G401 (cell line): ENCODE measurements at places on chromosomes 5 and 9. TPM values are rescaled to one million over a fixed set of nuclear protein-coding genes. Genes with fewer than 3 reads are reported as not detected.

The EGR1 gene
- total RNA-seq: 0.62 and 4.0 TPM in 2 replicates

DNA sequence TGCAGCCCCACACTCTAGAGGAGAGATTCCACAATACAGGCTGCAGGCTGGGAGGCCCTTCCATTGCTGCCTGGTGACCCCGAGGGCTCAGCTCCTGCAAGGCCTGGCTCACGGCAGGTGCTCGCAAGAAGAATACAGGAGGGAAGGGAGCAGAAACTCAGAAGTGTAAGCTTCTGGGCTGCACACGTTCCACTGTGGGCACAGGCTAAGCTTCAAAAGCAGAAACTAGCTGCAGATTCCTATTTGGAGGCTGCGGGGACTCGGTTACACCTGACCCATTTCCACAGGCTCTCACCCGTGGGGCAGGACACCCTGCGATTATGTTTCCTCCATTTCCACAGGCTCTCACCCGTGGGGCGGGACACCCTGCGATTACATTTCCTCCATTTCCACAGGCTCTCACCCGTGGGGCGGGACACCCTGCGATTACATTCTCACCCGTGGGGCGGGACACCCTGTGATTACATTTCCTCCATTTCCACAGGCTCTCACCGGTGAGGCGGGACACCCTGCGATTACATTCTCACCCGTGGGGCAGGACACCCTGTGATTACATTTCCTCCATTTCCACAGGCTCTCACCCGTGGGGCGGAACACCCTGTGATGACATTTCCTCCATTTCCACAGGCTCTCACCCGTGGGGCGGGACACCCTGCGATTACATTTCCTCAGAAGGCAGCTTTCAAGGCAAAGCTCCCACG, 10.3 kb downstream of the LPCAT1 start:
- no peak for DNase-seq

The PTGR1 gene
- total RNA-seq: 2.4 and 3.0 TPM in 2 replicates

The PAPPA gene
- 0.44 and 0.74 TPM in 2 replicates for total RNA-seq

The IRF1 gene
- 9.2 and 13.4 TPM in 2 replicates for total RNA-seq

GRCh38 chr5:81754621-81755020, 3.7 kb upstream of the SSBP2 start:
- DNase-seq: no peak

GRCh38 chr5:1515921-1516571, 7.7 kb downstream of the LPCAT1 start:
- no peak for DNase-seq

DNA sequence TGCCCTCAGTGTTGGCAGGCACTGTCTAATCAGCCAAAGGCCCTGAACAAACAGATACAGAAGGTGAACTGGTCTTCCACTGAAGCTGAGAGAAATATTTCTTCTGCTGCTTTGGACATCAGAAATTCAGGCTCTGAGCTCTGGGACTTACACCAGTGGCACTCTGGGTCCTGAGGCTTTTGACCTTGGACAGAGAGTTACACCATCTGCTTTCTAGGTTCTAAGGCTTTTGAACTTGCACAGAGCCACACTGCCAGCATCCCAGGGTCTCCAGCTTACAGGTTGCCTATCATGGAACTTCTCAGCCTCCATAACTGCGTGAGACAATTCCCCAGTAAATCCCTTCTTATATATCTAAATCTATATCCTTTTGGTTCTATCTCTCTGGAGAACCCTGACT, 326.7 kb downstream of the MLLT3 start:
- DNase-seq: no peak

DNA sequence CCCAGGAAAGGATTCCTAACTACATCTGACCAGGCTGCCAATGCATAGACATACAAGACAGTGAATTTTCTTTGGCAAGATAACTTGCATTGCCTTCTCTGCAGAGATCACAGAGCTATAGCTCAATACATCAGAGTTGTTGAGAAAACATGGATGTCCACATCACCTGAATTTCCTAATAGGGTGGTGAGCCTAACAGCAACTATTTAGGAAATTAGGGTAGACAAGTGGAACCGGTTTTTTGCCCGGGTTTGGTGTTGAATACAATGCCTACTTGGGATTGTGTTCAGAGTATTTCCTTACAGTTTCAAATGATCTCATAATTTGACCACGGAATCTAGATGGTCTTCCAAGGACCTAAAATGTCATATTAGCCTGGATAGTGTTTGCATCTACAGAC, 262.7 kb downstream of the KIF4B start:
- no peak for DNase-seq

DNA sequence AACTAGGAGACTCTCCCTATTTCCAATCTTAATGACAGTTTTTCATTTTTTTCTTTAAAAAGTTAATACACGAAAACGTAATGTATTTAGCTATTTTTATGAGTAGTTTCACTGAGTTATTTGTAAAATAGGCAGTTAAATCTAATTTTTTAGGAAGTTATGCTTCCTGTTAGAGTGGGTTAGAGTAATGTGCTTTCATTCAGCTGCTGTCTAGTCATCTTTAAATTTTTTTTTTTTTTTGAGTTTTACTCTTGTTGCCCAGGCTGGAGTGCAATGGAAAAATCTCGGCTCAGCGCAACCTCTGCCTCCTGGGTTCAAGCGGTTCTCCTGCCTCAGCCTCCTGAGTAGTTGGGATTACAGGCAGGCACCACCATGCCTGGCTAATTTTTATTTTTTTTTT, 34.0 kb downstream of the CDC42SE2 start:
- no peak for DNase-seq

DNA sequence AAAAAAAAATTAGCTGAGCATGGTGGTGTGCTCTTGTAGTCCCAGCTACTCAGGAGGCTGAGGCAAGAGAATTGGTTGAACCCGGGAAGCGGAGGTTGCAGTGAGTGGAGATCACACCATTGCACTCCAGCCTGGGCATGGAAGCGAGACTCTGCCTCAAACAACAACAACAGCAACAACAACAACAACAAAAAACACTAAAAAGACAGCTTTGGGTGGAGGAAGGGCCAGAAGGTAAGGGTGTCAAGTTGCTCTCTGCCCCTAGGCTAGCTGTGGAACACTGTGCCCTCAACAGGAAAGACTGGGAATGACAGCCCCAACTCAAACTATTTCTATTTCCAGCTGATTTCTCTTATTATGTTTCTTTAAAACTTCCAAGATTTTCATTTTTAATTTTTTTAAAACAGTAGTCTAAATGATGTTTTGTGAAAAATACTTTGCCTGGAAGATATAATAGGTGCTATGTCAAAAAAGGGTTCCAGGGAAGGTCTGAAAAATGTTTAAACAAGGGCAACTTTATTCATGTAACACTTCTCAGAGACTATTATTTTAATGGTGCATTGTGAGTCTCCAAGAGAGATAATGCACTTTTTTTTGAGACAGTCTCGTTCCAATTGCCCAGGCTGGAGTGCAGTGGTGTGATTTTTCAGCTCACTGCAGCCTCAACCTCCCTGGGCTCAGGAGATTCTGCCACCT, 29.9 kb downstream of the CLINT1 start:
- DNase-seq: no peak

The PFN3 gene
- not detected in 2 replicates for total RNA-seq

The LURAP1L gene
- total RNA-seq: not detected in 2 replicates

The OR1J2 gene
- total RNA-seq: not detected in 2 replicates

DNA sequence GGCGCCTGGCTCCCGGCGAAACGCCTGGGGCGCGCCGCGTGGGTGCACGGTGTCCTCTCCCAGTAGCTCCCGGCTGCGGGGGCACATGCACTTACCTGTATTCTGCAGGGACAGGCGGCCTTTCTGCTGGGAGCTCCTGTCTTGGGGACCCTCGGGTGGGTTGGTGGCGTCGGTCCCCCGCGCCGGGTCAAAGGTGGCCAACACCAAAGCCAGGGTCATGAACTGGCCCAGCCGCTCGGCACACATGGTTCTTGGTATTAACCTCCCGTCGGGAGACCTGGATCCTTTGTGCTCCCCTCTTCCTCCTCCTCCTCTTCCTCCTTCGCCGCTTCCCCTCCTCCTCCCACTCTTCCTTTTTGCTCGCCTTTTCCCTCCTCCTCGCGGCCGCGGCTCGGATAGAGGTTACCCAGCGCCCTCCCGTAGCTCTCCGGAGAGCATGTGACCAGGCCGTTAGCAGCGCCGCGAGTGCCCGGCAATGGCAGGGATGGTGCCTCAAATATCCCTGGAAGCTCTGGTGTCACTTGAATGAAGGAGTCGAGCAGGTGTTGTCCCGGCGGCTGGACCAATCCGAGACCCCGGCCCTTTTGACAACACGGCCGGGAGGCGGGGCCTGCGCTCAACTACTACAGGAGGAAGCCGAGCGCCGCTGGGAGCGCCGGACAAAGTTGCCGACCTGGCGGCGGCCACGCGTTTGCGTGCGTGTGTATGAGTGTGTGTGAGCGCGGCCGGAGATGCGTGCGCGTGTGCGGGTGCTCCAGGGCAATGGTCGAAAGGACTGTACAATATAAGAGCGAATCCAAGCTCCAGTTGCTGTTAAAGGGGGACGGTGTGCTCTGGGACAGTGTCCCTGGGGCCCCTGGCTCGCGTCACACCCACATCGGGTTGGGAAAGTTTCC, at the start of gene STC2:
TSS of gene STC2 (minus strand) at position 467 of the 896 bp plus-strand sequence. CDS start at position 246, 221 bp downstream.
- no peak for DNase-seq

GRCh38 chr9:76912636-76913275, 6.8 kb upstream of the PRUNE2 start:
- DNase-seq: peak; percentile 46

- DNase-seq: no peak
Observed at GRCh38 chr9:125241863-125242739, 958 bp upstream of the HSPA5 start.

GRCh38 chr9:6819112-6819511, 61.3 kb downstream of the KDM4C start:
- no peak for DNase-seq

DNA sequence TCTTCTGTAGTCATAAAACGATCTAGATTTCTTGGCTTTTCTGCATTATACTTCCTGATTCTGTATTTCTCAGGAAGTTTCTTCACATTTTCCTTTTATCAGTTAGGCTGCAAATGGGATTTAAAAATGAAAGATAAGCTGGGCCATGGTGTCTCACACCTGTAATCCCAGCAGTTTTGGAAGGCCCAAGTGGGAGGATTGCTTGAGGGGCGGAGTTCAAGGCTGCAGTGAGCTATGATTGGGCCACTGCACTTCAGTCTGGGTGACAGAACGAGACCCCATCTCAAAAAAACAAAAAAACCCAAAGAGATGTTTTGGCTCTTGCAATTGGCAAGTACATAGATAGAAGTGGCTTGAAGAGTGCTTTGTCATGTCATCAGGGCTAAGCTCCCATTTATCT, 26.2 kb upstream of the APC start:
- DNase-seq: no peak

- no peak for DNase-seq
Observed at GRCh38 chr5:139877129-139877597, 81.6 kb downstream of the PSD2 start.

GRCh38 chr5:72296256-72296655, 23.8 kb downstream of the MRPS27 start:
- peak; percentile 85 for DNase-seq

- no peak for DNase-seq
Observed at GRCh38 chr9:136079211-136079915, 15.7 kb downstream of the NACC2 start.

- DNase-seq: no peak
Observed at GRCh38 chr9:97807681-97808080, 45.3 kb upstream of the FOXE1 start.

The UBE2QL1 gene
- total RNA-seq: not detected in 2 replicates
